Lower lobe of right lung (tissue), 2 donors: ENCODE measurements at places on chromosomes 2 and 18. TPM values are rescaled to one million over a fixed set of nuclear protein-coding genes. Genes with fewer than 3 reads are reported as not detected.

GRCh38 chr2:20304411-20304810 lies 46.2 kb downstream of the PUM2 start:
- no peak for DNase-seq

DNA sequence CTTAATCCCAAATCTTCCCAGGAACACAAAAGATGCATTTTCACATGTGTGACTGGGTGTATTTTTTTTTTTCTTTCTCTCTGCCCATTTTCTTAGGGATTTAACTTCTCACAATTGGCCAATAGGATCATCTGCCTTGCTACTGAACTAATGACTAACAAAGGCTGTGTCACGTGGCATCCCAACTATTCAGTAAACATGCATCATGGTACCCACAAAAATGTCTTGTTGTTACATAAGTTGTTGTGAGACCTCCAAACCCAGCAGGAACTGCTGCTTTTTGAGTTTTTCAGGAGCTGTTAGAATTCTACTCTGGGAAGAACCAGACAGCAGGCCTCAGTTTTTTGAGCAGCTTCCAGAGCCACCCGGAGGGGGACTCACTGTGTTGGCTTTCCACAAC lies 31.9 kb downstream of the GAD1 start:
- DNase-seq: no peak

DNA sequence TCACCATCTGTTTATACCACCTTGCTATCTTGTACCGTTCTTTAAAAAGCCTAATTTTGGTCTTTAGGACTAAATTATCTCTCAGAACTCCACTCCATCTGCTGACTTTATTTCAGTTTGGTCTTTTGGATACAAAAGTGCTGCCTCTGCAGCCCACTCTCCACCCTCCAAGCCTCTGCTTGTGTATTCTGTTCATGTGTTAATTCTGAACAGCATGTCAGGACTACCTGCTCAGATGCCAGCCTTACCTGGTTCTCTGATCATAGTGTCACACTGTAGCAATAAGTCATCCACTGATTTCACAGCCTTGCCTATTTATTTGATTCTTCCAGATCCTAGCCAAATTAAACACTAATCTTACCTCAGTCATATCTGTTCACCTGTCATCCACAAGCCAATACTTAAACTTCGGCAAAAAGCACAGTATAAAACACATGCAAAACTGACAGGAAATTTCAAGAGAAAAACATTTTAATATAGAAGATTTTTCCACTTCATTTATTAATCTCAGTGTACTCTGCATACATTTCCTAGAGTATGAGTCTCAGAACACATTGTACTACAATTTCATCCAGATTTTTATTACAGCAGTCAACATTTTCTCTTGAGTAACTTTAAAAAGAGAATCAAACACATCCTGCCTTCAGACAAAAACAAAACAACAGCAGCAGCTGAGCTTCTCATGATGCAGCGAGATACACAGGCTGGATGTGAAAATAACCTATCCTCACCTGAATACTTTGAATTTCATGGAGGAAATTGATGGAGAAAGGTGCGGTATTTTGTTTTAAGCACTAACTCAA lies 64.9 kb downstream of the PPP1R1C start:
- no peak for DNase-seq

DNA sequence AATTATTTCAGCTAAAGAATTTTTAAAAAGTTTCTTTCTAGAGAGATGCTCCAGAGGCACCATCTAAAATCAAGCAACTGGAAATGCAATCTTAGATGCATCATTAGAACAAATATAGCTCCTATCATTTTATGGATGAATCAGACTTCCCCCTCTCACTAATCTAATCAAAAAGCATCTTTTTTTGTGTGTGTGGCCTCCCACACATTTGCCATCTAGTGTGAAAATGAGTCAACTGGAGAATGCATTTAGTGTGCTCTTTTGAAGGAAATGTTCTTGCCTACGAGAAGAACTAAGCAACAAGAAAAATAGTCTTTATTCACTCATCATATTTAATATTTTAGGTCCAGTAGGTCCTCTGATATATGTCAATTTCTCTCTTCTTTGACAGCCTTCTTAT lies 39.5 kb upstream of the FIGN start:
- no peak for DNase-seq

The RALBP1 gene
- total RNA-seq: 58.1 TPM

The M1AP gene
- 1.8 TPM for total RNA-seq
